ENCODE measurements at places on chromosomes 5 and 9.

DNA sequence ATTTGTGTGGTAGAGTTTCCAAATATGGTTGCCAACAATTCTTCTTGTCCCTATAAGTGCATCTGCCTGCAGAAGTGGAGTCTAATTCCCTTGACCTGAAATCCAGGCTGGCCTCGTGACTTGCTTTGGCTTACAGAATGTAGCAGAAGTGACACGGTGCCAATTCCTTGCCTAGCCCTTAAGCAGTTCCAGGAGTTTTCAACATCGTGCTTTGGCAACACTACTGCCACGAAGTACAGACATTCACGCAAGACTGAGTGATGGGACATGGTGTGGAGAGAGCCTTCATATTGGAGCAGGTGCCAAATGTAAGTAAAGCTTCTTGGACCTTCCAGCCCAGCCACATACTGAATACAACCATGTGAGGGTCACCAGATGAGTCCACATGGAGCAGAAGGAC is 92.9 kb upstream of the NEK6 start:
- DNase-seq = no peak

GRCh38 chr5:3356016-3356415 is 239.6 kb upstream of the IRX1 start:
- no peak for DNase-seq

- no peak for DNase-seq
Observed at GRCh38 chr5:39342460-39342859, 21.8 kb downstream of the C9 start.

DNA sequence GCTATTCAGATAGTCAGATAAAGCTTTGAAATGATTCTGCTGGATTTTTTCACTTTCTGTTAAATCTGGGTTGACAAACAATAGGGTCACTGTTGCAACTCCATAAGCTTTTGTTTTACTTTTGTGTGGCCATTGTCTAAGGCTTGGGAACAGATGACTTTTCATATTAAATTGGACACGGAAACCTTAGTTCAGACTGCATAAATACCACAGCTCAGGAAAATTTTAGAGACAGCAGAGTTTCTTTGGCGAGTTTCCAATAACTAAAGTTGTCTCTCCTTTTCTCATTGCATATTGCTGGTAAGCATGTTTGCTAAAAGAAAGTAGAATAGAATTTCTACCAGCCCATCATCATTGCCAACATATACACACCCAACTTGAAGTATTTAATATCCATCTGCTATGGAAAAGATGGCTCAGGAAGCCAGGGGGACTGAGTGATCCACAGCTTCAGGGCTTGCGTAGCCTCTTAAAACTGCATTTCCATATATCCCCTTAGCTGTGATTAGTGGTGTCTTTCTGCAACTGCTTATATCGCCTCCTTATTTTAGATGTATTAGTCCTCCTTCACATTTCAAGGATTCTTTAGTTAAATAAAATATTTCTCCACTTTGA is 168.2 kb downstream of the ARHGAP26 start:
- DNase-seq = no peak

All from suppressor macrophage (primary cell).